ENCODE measurements at places on chromosomes 4 and X. TPM values are rescaled to one million over a fixed set of nuclear protein-coding genes. Genes with fewer than 3 reads are reported as not detected.

NPNT gene
- total RNA-seq, result not detected

SPANXN4 gene
- total RNA-seq, result not detected

RAB33A gene
- total RNA-seq, result 24.0 TPM

SOWAHD gene
- 0.11 TPM for total RNA-seq

PGRMC1 gene
- 37.3 TPM for total RNA-seq

CTAG1B gene
- not detected for total RNA-seq

All from activated CD4-positive, alpha-beta T cell treated with anti-CD3 and anti-CD28 coated beads for 36 hours (primary cell).